ENCODE measurements at places on chromosomes 12 and 14. TPM values are rescaled to one million over a fixed set of nuclear protein-coding genes. Genes with fewer than 3 reads are reported as not detected.
A peak's percentile ranks its signal among the peaks of the same experiment; 100 is the strongest.

GRCh38 chr14:77131206-77131605, 10.4 kb downstream of the ZDHHC22 start:
- H3K36me3 ChIP-seq = no peaks in the 10 kb centered on the region
- H3K27me3 ChIP-seq = peaks cover 92% of the 10 kb centered on the region
- H3K27ac ChIP-seq = no peak overlapping the region
- peaks cover 2% of the 10 kb centered on the region for H3K4me1 ChIP-seq
- H3K4me3 ChIP-seq = no peak overlapping the region

Gene CLEC9A
- not detected for total RNA-seq

DNA sequence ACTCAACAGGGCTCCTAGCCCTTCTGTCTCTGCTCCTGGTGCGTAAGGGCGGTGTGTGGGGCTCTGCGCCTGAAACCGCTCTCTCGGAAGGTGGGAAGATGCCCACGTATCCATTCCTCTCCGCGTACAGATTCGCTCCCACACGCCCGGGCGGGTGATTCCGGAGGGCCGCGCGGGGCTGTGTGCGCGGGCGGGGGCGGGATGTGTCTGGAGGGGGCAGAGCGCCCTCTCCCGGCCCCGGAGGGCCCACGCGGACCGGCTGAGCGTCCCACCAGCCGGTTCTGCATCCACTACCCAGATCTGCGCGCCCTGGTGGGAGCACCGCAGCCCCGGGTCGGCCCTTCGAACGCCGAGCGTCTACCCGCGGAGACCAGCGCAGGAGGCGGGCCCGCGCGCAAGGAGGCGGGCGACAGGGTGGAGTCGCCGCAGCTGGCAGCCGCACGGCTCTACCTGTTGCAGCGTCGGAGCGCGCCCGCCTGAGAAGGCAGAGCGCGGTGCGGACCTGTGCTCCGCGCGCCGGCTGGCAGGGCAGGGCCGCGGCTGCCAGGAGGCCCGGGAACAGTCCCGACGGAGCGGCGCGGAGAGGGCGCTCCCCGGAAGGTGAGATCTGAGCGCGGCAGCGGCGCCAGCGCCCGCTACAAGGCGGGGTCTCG, 1.4 kb upstream of the KCNK13 start:
- peak; percentile 52 for DNase-seq
- peaks cover 66% of the 10 kb centered on the region for H3K27me3 ChIP-seq
- H3K27ac ChIP-seq = no peak overlapping the region

DNA sequence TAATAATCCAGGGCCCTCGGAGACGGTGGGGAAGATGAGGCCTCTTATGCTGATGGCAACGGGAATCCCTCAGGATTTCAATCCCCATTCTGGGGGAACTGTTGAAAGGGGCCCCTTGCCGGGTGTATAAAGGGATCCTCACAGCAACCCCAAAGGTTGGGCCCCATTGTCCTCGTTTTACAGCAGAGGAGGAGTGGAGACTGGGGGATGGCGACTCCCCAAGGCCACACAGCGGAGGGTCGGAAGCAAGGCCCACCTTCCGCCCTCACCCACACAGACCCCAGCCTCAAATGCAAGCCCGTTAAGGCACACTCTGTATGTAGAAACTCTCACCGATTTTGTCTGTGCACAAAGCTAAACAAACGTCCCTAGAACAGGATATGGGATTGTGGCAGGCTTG, 327.9 kb upstream of the DIO3 start:
- H3K27ac ChIP-seq = no peak overlapping the region
- no peak for DNase-seq
- H3K36me3 ChIP-seq = no peaks in the 10 kb centered on the region
- H3K27me3 ChIP-seq = no peaks in the 10 kb centered on the region

- H3K27me3 ChIP-seq = no peaks in the 10 kb centered on the region
- H3K4me3 ChIP-seq = no peak overlapping the region
- H3K4me1 ChIP-seq = peaks cover 20% of the 10 kb centered on the region
Measured at GRCh38 chr14:82504894-82505293, 971.2 kb upstream of the SEL1L start.

DNA sequence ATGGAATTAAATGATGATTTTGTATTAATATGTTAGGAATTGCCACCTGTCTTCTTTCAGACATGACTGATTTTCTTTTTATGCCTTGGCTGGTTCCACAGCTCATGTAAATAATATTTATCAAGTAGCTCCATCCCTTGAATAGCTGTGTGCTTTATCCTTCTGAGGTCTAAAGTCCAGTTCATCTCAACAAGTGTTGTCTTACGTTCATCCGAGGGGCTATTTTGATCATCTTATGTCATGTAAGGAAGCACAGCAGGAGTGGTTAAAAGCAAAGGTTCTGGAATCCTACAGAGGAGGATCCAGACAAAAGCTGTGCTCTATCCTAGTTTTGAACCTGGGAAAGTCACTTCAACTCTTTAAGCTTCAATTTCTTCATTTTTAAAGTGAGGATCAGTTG, 123.7 kb upstream of the ATP2B1 start:
- no peak overlapping the region for H3K4me3 ChIP-seq
- H3K36me3 ChIP-seq = no peaks in the 10 kb centered on the region
- H3K27ac ChIP-seq = no peak overlapping the region
- H3K27me3 ChIP-seq = no peaks in the 10 kb centered on the region
- DNase-seq = no peak
- peaks cover 15% of the 10 kb centered on the region for H3K4me1 ChIP-seq

- H3K27me3 ChIP-seq = no peaks in the 10 kb centered on the region
- no peak overlapping the region for H3K4me3 ChIP-seq
- DNase-seq = no peak
Measured at GRCh38 chr12:78418919-78419318, 445.7 kb upstream of the SYT1 start.

- DNase-seq = no peak
- H3K4me1 ChIP-seq = peaks cover 5% of the 10 kb centered on the region
- H3K27me3 ChIP-seq = no peaks in the 10 kb centered on the region
Measured at GRCh38 chr14:102853648-102854047, 68.8 kb upstream of the AMN start.

Gene DAO
- not detected for total RNA-seq

Gene AMIGO2
- 10.7 TPM for total RNA-seq

DNA sequence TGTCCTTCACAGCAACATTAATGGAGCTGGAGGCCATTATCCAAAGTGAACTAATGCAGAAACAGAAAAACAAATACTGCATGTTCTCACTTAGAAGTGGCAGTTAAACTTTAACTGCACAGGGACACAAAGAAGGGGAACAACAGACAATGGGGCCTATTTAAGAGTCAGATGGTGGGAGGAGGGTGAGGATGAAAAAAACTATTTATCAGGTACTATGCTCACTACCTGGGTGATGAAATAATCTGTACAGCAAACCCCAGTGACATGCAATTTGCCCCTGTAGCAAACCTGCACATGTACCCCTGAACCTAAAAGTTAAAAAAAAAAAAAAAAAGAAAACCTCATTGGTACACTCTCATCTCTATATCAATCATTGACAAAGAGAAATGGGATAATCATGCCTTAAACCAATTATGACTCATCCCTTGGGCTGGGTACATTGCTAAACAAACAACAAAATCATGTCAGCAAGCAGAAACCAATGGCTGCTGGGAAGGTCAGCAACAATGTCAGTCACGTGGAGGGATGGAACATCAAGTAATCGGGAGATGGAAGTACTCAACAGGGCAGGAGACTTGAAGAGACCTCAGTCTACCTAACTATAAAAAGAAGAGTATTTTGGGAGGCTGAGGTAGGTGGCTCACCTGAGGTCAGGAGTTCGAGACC, 479.2 kb downstream of the RMST start:
- H3K4me1 ChIP-seq = no peaks in the 10 kb centered on the region
- no peak for DNase-seq
- no peak overlapping the region for H3K4me3 ChIP-seq
- no peaks in the 10 kb centered on the region for H3K27me3 ChIP-seq

Gene AQP5
- 1.8 TPM for total RNA-seq

Gene PPP1R1A
- total RNA-seq = 22.3 TPM

Gene TEX52
- not detected for total RNA-seq

Gene NR4A1
- 21.7 TPM for total RNA-seq

GRCh38 chr12:96861656-96862055, 45.4 kb upstream of the NEDD1 start:
- H3K36me3 ChIP-seq = no peaks in the 10 kb centered on the region
- H3K27ac ChIP-seq = no peak overlapping the region
- DNase-seq = no peak
- peaks cover 6% of the 10 kb centered on the region for H3K4me1 ChIP-seq
